NCI-H1436 treated with DMSO at 0.1 percent for 48 hours (cell line): ENCODE measurements at places on chromosomes 2 and 18.

DNA sequence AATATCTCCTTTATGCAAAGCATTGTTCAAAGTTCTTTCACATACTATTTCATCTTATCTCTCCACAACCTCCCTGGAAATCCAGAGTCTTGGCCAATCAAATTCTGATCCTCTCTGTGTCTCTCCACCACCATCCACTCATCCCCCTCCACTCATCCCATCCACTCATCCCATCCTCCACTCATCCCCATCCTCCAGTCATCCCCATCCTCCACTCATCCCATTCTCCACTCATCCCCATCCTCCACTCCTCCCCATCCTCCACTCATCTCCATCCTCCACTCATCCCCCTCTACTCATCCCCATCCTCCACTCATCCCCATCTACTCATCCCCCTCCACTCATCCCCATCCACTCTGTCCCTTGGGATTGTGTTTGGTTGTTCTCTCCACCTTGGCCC, 101.1 kb downstream of the BCL2 start:
- no peak for DNase-seq

GRCh38 chr2:14621114-14621513, 11.4 kb upstream of the LRATD1 start:
- no peak for DNase-seq

- DNase-seq = no peak
These were observed 64.0 kb downstream of the ADD2 start for GRCh38 chr2:70703900-70704549.

GRCh38 chr18:43978174-43978573, 700.9 kb upstream of the SYT4 start:
- no peak for DNase-seq
